Activated CD4-positive, alpha-beta T cell treated with anti-CD3 and anti-CD28 coated beads for 24 hours (primary cell): ENCODE measurements at places on chromosomes 6 and 20.

DNA sequence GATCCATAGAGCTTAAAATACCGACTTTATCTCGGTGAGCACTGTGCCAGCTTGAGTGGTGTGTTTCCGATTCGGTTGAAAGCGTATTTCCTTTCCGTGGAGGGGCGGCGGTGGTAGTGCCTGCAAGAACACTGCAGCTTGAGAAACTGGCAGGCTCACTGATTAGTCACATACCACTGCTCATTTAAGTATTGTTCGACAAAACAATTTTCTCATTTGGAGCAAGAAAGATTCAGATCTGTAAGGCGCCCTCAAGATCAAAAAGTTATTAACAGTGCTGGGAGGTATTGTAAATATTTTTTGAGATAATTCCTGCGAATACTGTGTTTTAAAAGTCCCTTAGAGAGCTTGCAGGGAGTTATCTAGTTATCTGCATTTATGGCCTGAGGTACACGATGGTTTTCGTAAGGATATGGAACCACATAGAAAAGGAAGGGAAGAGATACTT, 1.3 kb downstream of the MAPK14 start:
- peak; percentile 62 for DNase-seq

DNA sequence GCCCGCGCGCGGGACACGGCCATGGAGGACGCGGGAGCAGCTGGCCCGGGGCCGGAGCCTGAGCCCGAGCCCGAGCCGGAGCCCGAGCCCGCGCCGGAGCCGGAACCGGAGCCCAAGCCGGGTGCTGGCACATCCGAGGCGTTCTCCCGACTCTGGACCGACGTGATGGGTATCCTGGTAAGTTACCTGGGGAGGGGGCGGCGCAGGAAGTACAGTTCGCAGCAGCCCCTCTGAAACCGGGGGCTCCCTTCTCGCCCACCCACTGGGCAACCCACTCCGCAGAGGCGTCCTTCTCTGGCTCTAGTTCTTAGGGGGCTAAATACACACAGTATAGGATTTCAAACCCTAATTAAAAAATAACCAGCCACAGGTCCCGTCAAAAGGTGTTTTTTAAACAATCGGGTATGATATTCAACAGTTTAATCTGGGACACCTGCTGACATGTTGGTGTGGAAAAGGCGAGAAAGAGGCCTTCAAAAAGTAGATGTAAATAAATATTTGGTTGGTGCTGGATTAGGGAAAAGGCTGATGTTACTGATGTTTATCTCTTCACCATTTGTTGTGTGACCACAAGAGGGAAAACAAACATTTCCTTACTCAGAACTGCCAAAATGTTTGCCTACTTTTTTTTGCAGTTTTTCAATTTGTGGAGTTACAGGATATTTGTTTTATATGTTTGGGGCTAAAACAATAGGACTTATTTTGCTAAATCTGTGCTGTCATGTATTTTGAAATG, 577 bp downstream of the SASH1 start:
- no peak for DNase-seq

GRCh38 chr20:32737371-32738223, 5.7 kb downstream of the COMMD7 start:
- DNase-seq, result no peak

DNA sequence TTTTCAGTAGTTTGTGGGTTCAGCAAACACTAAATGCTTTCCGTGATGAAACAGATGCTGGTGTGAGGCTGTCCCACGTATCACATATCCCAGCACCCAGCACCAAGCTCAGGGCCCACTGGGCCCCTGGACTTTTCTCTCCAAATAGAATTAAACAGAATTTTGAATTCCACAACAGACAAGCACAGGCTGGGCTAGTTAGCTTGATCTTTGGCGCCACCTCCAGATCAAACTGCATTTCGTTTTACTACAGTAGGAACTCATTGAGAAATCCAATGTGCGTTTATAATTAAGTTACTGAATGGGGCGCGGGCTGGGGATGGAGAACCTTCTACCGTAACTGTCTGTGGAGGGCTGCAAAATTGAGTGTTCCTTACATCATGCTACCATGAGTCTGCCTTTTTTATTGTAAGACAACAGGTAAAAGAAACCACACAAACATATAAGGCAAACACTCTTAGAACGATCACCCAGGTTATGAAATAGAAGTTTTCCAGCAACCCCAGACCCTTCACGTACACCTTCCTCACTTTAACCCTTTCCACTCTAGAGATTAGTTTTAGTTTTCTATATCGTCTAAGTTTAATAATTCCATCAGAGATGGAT, 107.8 kb downstream of the ZFP64 start:
- no peak for DNase-seq

DNA sequence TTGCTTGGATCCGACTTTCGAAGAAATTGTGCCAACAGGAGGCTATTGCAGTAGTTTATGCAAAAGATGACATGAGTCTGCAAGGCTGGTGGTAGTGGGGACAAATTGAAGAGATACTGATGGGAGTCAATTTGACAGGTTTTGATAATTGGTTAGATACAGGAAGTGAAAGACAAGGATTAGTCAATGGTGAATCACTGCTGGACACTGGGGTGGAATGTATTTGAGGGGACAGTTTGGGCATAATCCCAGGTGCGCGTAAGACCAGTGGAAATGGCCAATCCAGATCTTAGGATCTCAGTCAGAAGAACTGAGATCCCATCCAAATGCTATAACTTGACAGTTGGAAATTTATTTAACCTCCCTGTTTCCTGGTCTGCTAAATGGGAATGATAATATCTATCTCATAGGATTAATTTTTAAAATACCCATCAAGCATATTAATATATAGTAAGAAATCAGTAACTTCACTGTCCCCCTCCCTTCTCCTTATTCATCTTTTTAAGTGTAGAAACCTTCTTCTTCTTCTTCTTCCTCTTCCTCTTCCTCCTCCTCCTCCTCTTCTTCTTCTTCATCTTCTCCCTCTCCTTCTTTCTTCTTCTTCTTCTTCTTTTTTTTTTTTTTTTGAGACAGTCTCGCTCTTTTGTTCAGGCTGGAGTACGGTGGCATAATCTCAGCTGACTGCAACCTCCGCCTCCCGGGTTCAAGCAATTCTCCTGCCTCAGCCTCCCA, 30.9 kb upstream of the ERVFRD-1 start:
- DNase-seq, result no peak

DNA sequence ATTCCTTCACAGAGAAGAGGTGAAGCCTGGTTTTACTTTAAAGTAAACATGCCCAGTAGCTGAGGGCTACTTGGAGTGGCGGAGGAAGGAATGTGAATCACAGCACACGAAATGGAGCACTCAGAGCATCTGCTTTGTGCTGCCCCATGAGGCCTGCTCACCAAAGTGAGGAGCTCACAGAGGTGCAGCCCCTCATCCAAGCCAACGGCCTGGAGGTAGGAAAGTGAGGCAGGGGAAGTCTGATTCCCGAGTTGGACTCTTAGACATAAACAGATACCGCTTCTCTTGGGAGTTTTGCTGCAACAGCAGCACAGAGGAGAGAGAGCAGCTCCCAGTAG, 3.6 kb downstream of the YTHDF1 start:
- no peak for DNase-seq
